ENCODE measurements at places on chromosomes 13 and 19. TPM values are rescaled to one million over a fixed set of nuclear protein-coding genes. Genes with fewer than 3 reads are reported as not detected.

DNA sequence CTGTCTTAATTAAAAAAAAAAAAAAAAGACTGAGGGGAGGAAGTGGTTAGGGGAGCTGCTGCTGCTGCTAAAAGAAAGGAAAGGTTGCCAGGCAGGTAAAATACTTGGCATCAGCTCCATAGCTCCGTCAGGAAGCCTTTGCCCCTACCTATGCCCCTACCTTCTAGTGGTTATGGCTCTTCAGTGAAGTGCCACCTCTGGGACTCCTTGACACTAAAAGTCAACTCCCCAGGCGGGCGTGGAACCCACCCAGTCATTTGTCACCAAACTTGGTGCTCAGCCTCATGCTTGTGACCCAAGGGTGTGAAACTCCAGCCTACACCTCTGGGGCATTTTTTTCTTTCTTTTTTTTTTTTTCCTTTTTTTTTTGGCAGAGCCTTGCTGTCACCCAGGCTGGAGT, 4.9 kb upstream of the NECTIN2 start:
- H3K27me3 ChIP-seq = peaks cover 14% of the 10 kb centered on the region
- peaks cover 9% of the 10 kb centered on the region for H3K4me1 ChIP-seq
- H3K36me3 ChIP-seq = no peaks in the 10 kb centered on the region
- DNase-seq = no peak
- H3K27ac ChIP-seq = no peak overlapping the region

- H3K36me3 ChIP-seq = no peaks in the 10 kb centered on the region
- H3K4me1 ChIP-seq = no peaks in the 10 kb centered on the region
- H3K27ac ChIP-seq = no peak overlapping the region
- no peak for DNase-seq
- H3K27me3 ChIP-seq = peaks cover 6% of the 10 kb centered on the region
These were observed 97.8 kb downstream of the UQCRFS1 start for GRCh38 chr19:29115181-29115580.

- no peaks in the 10 kb centered on the region for H3K4me1 ChIP-seq
- no peak overlapping the region for H3K27ac ChIP-seq
- peak; percentile 49 for DNase-seq
- no peaks in the 10 kb centered on the region for H3K36me3 ChIP-seq
- H3K27me3 ChIP-seq = peaks cover 3% of the 10 kb centered on the region
These were observed 52.8 kb downstream of the TNFSF13B start for GRCh38 chr13:108322206-108322824.

GRCh38 chr19:29381353-29382203, 144.2 kb upstream of the VSTM2B start:
- no peak for DNase-seq
- no peaks in the 10 kb centered on the region for H3K36me3 ChIP-seq
- H3K27me3 ChIP-seq = no peaks in the 10 kb centered on the region
- no peak overlapping the region for H3K27ac ChIP-seq

GRCh38 chr19:30116984-30117555, 175.0 kb downstream of the URI1 start:
- peaks cover 1% of the 10 kb centered on the region for H3K27me3 ChIP-seq
- H3K36me3 ChIP-seq = no peaks in the 10 kb centered on the region
- H3K4me1 ChIP-seq = no peaks in the 10 kb centered on the region
- no peak for DNase-seq
- H3K27ac ChIP-seq = no peak overlapping the region

- H3K4me3 ChIP-seq = no peak overlapping the region
- peaks cover 28% of the 10 kb centered on the region for H3K27me3 ChIP-seq
- H3K36me3 ChIP-seq = no peaks in the 10 kb centered on the region
- DNase-seq = no peak
- no peak overlapping the region for H3K27ac ChIP-seq
These were observed 97.5 kb downstream of the RGCC start for GRCh38 chr13:41554626-41555386.

- H3K4me3 ChIP-seq = no peak overlapping the region
- no peaks in the 10 kb centered on the region for H3K4me1 ChIP-seq
These were observed 4.9 kb upstream of the NWD1 start for GRCh38 chr19:16714702-16715287.

- peaks cover 9% of the 10 kb centered on the region for H3K27me3 ChIP-seq
- peaks cover 20% of the 10 kb centered on the region for H3K36me3 ChIP-seq
- H3K4me3 ChIP-seq = no peak overlapping the region
- no peak for DNase-seq
These were observed 30.9 kb downstream of the DOT1L start for GRCh38 chr19:2194513-2195078.

DNA sequence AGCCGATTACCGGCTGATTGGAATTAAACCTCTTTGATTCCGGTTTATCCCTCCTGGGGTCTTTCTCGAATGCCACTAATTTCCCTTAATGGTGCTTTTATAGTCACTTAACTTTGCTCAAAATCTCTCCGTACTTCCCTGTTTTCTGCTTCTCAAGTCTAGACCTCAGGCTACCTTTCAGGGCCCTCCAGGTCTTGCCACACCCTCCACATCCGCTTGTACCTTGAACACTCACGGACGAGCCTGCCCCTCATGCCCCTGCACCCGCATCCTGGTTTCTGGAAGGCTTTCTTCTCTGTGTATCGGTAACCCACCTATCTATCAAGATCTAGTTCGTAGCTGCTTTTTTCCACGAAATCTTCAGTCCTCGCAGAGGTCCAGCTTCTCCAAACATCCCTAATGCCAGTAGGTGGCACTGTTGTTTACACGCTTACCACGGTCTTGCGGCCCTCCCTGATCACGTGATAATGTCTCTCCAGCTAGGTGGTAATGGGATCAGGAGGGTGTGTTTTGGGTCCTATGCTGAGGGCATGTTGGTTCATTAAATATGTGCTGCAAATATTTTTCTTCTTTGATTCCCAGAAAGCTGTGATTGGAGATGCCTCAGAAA, 13.8 kb downstream of the ATP12A start:
- H3K4me3 ChIP-seq = no peak overlapping the region
- no peak overlapping the region for H3K27ac ChIP-seq
- peaks cover 19% of the 10 kb centered on the region for H3K4me1 ChIP-seq

DNA sequence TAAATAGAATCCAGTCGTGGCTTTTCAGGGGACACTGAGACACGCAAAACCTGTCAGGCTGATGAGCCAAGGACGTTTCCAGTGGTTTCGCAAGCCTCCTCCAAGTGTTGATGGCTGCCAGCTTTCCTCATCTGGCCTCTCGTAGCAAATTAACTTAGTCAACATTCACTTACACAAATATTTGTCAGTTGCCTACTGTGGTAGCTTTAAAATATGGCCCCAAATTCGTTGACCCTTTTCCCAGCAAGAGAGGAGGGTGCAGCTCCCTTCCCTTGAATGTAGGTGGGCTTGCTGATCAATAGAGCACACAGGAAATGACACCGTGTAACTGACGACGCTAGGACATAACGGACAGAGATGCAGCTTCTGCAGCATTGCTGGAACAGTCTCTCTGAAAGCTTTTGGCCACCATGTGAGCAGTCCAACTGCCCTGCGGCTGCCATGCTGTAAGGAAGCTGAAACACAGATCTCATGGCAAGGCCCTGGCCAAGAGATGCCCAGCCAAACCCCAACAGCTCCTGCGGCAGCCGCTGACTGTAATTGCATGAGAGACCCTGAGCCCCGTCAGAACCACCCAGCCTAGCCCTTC, 5.5 kb upstream of the RANBP3 start:
- no peak overlapping the region for H3K27ac ChIP-seq
- no peaks in the 10 kb centered on the region for H3K36me3 ChIP-seq
- H3K27me3 ChIP-seq = no peaks in the 10 kb centered on the region
- no peak overlapping the region for H3K4me3 ChIP-seq
- H3K4me1 ChIP-seq = peaks cover 47% of the 10 kb centered on the region

- H3K36me3 ChIP-seq = no peaks in the 10 kb centered on the region
- DNase-seq = peak; percentile 80
- H3K27me3 ChIP-seq = peaks cover 1% of the 10 kb centered on the region
- peak overlapping the region; percentile 83 for H3K4me3 ChIP-seq
These were observed 18.7 kb downstream of the GADD45B start for GRCh38 chr19:2494447-2495129.

DNA sequence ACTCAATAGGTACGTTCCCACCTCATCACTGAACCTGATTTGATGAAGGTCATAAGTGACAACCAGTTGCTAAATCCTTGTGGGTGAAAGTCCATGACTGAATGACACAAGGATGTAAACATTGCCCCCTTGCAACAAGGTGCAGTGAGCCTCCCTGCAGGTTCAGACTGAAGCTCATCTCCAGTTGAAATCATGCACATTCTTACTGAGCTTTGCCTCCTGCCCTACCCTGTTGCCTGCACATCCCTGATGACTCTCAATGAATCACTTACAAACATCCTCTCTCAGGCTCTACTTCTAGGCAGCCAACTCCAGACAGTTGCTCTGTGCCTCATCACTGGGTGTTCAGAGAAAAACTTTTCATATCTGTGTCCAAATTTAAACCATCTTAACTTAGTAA, 42.5 kb upstream of the ARGLU1 start:
- peaks cover 2% of the 10 kb centered on the region for H3K27me3 ChIP-seq
- H3K27ac ChIP-seq = no peak overlapping the region
- peaks cover 18% of the 10 kb centered on the region for H3K4me1 ChIP-seq
- DNase-seq = peak; percentile 63

DNA sequence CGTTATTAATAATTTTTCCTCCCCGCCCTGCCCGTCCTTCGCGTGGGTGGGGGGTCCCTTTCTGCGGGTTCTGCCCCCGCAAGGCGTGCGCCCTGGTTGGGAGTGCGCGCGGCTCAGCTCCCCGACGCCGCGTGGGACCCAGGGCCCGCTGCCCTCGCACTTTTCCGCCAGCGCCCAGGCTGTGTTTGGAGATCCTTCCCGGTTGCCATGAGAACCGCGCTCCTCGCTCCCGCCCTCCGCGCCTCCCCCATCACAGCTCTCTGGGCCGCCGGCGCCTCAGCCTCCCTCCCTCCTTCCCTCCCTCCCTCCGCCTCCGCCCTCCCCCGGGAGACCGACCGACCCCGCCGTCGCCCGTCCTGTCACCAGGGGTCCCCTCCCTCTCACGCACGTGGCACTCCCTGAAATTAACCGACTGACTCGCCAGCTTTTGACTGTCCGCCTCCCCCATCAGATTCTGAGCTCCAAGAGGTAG, 2.4 kb upstream of the SSBP4 start:
- H3K27me3 ChIP-seq = peaks cover 10% of the 10 kb centered on the region
- H3K36me3 ChIP-seq = no peaks in the 10 kb centered on the region
- peak overlapping the region; percentile 100 for H3K27ac ChIP-seq
- H3K4me1 ChIP-seq = peaks cover 66% of the 10 kb centered on the region
- H3K4me3 ChIP-seq = peak overlapping the region; percentile 92
- DNase-seq = peak; percentile 85

DNA sequence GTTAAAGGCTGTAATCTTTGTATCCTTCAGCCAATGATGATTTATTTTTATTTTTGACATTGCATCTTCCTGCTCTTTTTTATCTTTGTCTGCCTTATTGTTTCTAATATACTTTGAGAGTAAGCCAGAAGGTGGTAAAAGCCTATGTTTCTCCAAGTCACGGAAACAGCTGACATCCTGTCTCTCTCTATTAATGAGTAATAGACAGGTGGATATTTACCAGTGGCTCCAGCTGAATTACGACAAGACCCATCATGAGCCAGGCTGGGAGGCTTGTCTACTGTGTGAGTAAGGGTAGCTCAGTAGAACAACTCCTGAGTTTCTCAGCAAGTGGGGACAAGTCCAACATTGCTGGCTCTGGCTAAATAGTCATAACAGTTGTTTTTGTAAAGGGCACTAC, 166.6 kb downstream of the NDFIP2 start:
- no peak overlapping the region for H3K27ac ChIP-seq
- peaks cover 13% of the 10 kb centered on the region for H3K27me3 ChIP-seq
- no peaks in the 10 kb centered on the region for H3K4me1 ChIP-seq

DNA sequence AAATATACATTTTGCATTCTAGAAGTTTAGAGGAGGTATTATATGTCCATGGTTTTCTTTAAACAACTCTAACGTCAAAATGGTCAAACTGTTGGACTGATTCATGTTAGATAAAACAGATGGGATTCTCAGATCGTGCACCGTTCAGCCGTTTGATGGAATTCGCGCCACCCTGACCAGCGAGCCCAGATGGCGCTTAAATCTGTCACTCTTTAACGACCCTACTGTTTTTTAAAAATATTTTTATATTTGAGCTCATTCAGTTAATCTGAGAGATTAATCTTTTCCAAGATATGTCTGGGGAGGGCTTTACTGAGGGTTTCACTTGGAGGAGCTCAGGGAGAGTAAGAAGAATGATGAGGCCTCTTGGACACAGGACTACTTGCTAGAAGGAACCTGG, 164.4 kb downstream of the TM9SF2 start:
- H3K36me3 ChIP-seq = no peaks in the 10 kb centered on the region
- no peak overlapping the region for H3K4me3 ChIP-seq
- no peak overlapping the region for H3K27ac ChIP-seq
- no peak for DNase-seq
- H3K27me3 ChIP-seq = peaks cover 18% of the 10 kb centered on the region
- H3K4me1 ChIP-seq = no peaks in the 10 kb centered on the region

DNA sequence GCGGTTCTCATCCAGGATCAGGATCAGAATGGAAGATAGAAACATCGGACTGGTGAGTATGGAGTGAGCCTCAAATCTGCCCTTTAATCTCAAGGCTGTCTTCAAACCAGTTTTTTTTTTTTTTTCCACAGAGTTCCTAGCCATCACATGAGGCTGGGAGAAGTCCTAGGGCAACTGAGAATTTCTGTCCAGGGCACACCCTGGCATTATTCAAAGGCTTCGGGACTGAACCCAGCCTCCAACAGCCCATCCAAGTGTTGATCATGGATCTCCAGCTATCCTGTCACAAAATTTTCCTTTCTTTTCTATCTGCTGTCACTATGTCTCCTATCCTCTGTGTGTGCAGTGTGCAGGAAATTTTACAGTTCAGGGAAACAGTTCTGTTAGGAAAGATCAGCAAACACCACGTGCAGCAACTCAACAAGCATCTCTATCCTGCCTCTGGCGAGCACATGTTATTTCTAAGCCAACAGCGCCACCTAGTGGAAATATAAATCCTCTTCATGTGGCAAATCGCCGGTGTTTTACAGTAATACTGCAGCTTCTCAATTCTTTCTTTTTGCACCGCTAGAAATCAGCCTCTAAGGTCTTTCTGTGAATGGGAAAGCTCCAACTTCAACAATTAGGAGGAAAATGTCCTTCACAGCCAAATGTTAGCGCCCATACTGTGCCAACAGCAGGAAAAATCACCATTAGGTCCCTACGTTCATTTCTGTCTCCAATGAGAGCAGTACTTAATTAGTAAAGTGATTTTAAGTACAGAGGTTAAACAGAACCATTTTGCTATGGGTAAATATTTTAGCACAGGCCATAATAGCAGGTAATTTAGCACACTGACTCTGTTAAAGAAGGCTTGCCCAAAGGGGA, 21.4 kb upstream of the ZNF181 start:
- no peak overlapping the region for H3K4me3 ChIP-seq
- no peak overlapping the region for H3K27ac ChIP-seq
- DNase-seq = peak; percentile 71
- no peaks in the 10 kb centered on the region for H3K4me1 ChIP-seq
- no peaks in the 10 kb centered on the region for H3K36me3 ChIP-seq

ABHD13 gene
- total RNA-seq = 6.6 TPM

KLK3 gene
- not detected for total RNA-seq

SIGLEC5 gene
- total RNA-seq = not detected

CLDN10 gene
- total RNA-seq = not detected

C13orf42 gene
- not detected for total RNA-seq

KLK2 gene
- not detected for total RNA-seq

ZNF266 gene
- total RNA-seq = 7.0 TPM

CACNG8 gene
- total RNA-seq = 0.04 TPM
